Thoracic aorta (tissue), 2 donors: ENCODE measurements at places on chromosomes 11 and 22.

GRCh38 chr11:60485987-60486386 is 6.6 kb upstream of the MS4A12 start:
- H3K4me3 ChIP-seq: no peak overlapping the region
- DNase-seq: no peak
- H3K27me3 ChIP-seq: no peaks in the 10 kb centered on the region
- no peaks in the 10 kb centered on the region for H3K36me3 ChIP-seq
- H3K4me1 ChIP-seq: no peaks in the 10 kb centered on the region
- no peak overlapping the region for H3K27ac ChIP-seq

DNA sequence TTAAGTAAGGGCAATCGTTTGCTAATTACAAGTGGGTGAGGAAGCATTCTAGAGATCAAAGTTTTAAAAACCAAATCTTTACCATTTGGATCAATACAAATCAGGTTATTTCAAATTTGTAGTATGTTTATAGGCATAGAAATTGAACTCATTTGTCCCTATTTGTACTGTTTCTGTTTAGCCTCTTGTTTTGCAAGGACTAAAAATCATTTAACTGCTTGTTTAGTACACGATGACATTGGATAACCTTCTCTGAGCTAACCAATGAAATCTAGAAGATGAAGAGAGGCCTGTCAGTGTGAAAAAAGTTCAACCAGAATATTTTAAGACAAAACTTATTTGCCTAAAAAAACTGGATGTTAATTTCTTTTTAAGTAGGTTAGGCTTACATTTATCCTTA is 40.0 kb downstream of the ZC3H12C start:
- H3K27ac ChIP-seq: no peak overlapping the region
- H3K27me3 ChIP-seq: no peaks in the 10 kb centered on the region
- H3K36me3 ChIP-seq: no peaks in the 10 kb centered on the region
- H3K4me3 ChIP-seq: no peak overlapping the region
- no peaks in the 10 kb centered on the region for H3K4me1 ChIP-seq
- no peak for DNase-seq

GRCh38 chr22:38028344-38029130 is 28.7 kb upstream of the PICK1 start:
- peaks cover 4% of the 10 kb centered on the region for H3K4me1 ChIP-seq
- H3K27me3 ChIP-seq: no peaks in the 10 kb centered on the region
- no peak overlapping the region for H3K4me3 ChIP-seq
- no peaks in the 10 kb centered on the region for H3K36me3 ChIP-seq

DNA sequence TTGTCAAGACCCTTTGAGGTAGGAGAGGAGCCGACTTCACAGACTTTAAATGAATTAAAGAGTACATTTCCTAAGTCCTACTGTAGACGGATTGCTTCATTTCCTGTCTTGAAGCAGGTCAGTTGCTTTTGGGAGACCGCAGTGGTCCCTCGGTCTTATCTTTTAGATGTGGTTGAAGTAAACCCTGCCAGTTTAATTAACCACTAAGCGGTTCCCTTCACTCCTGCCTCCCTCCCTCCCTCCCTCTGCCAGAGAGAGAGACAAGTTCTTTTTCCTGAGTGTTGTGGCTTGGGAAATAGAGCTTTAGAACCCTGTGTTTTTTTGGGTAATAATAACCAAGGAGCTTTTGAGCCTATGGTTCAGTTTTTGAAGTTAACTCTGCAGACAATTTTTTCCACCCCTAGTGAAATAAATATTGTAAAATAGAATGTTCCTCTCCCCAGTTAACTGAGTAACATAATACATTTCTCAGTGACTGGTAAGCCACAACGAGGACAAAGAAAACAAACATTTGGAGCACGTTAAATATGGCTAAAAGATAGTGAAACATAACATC is 147.5 kb downstream of the LDLRAD3 start:
- no peak for DNase-seq
- no peaks in the 10 kb centered on the region for H3K4me1 ChIP-seq
- H3K27ac ChIP-seq: no peak overlapping the region
- H3K27me3 ChIP-seq: no peaks in the 10 kb centered on the region
- H3K36me3 ChIP-seq: no peaks in the 10 kb centered on the region
